HTR-8/SVneo (cell line): ENCODE measurements at places on chromosomes 1 and 21.

DNA sequence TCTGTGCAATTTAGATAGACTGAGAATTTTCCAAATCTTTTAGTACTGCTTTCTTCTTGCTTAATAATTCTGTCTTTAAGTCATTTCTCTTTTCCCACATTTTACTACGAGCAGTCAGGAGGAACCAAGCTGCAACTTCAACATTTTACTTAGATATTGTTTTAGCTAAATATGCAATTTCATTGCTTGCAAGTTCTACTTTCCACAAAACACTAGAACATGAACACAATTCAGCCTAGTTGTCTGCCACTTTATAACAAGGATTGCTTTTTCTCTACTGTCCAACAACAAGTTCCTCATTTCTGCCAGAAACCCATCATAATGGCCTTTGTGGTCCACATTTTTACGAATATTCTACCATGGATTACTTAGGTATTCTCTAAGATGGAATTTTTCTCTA lies 36.6 kb downstream of the SORT1 start:
- DNase-seq = no peak

DNA sequence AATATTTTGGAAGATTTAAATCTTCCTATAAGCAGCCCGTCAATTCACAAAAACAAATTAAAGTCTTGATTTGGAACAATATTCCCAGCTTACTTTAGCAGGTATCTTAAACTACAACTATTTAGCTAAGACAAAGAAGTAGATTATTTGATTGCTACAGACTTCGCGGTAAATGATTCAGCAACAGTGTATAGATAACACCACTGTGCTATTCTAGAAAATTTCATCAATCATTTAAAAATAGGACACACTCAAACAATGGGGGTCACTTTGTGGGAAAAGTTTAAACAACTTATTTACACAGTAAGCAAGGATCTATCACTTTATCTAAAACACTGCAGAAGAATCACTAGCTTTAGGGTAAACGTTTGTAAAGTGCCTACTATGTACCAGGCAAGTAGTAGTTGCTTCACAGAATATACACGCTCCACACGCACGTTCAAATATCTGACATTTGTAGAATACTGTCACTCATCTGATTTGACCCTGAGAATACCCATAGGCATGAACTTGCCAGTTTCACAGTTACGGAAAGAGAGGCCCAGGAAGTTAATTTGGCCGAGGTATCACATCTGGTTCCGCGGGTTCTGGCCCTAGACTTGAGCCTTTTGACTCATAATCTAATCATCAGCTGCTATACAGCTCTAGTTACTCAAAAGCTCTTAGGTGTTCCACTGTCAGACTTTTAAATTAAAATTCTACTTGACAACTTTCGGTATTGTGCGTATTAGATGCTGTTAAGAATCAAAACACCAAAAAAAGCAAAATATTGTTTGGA lies 876 bp downstream of the DENND2C start:
- DNase-seq = no peak

DNA sequence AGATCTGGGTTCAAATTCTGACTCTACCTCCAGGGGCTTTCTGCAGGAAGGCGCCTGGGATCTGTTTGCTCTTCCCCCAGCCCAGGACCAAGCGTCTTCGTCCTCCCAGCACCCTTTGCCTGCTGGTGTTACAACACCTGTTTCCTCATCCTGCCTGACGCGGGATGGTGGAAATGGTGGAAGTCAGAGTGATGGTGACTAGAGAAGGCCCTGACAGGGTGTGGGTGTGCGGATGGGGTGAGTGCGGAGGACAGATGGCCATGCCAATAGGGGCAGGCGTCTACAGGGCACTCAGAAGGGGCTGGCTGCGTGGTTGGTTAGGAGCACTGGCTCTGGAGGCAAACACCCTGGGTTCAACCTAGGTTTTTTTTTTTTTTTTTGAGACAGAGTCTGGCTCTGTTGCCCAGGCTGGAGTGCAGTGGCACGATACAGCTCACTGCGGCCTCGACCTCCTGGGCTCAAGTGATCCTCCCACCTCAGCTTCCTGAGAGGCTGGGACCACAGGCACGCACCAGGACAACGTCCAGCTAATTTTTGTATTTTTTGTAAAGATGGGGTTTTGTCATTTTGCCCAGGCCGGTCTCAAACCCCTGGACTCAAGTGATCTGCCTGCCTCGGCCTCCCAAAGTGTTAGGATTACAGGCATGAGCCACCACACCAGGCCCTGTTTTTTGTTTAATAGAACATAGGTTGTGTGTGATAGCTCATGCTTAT lies 1.5 kb downstream of the THEMIS2 start:
- no peak for DNase-seq

DNA sequence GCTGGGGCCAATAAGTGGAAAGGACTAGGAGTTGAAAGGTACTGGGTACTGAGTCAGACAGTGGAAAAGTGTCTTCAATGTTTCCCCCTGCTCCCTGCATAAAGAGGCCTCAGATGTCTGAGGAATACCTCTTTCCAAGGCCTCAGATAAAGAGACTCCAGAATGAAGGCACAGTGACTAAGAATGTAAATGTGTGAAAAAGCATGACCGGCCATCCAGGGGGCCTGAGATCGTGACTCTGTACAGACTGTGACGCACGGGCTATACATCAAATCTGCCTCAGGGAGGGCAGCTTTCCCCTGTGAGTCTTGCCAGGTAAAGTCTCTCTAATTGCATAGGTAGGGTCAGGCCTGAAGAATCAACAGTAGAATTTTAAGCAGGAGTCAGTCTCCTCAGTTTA lies 1690.5 kb downstream of the KCNT2 start:
- no peak for DNase-seq

GRCh38 chr1:162422662-162423375 lies 10.9 kb upstream of the SH2D1B start:
- no peak for DNase-seq

- no peak for DNase-seq
Measured at GRCh38 chr1:19058476-19058797, 102.0 kb upstream of the IFFO2 start.

GRCh38 chr1:238399558-238399957 lies 508.8 kb upstream of the ZP4 start:
- no peak for DNase-seq

DNA sequence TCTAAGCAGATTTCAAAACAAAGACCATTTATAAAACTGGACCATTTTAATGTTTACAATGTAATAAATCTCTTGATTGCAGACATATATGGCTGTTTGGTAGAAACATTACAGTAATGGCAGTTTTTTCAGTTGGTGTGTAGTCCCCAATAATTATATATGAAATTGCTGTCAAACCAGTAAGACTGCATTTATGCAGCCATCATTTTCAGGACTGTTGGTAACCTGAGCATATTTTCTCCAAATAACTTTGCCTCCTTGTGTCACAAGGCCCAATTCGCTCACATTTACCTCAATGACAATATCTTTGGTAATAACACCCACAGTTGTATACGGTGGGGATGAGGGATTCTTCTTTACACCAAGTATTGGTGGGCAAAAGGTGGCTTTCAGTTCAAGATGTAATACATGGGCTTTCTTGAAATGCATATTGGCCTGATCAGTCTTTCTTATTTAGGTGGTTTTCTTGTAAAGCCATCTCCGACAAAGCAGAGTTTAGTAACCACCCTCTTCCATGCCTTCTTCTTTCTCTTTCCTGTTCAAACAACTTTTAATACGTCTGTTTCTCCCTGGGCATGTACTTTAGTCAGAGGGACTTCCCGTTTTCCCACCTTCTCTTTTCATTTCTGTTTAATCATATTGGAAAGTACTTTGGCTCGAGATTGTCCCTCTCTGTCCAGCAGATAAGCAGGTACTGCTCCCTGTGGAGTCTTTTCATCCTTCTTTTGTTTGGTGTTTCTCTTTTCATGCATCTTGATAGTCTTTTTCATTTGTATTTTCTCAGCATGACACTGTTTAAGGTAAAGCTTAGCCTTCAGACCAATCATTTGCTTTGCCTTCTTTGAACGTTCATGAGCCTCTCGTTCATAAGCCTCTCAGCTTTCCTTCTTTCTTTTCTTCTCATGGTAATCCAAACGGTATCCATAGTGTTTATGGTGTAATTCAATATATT lies 30.4 kb downstream of the ATP2B4 start:
- DNase-seq = no peak

GRCh38 chr1:220274251-220274855 lies 2.1 kb upstream of the RAB3GAP2 start:
- DNase-seq = no peak

- DNase-seq = peak; percentile 18
Measured at GRCh38 chr1:235500971-235501540, 3.2 kb downstream of the B3GALNT2 start.

- DNase-seq = no peak
Measured at GRCh38 chr21:36431252-36431651, 46.1 kb downstream of the CHAF1B start.

- no peak for DNase-seq
Measured at GRCh38 chr1:19373211-19374082, 61.3 kb downstream of the SLC66A1 start.

- DNase-seq = no peak
Measured at GRCh38 chr1:150881331-150882070, 5.1 kb upstream of the ARNT start.

DNA sequence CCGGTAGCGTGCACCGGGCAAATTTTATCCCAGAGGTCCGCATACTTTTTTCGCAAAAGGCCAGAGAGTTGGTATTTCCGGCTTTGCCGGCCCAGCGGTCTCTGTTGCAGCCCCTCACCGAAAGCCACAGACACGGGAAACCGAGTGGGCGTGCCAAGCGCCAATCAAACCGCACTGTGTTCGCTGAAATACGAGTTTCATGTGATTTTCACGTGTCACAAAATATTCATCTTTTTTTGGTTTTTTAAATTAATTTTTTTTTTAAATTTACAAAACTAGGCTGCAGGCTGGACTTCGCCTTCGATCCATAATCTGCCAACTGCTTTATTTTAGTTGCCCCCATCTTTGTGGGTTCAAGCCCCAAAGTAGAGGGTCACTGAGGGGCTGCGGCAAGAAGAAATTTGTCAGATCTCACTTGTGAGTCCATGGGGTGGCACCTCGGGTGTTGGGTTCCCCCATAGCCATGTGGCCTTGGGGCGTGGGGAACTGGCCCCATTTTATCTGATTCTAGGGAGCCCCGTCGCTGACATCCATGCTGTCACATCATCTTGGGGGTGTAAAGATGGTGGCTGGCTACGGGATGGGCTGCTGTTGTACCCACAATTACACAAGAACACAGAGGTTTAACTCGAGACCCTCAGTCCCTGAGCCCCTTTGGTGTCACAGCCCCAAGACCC lies 20.8 kb downstream of the SLC45A1 start:
- DNase-seq = no peak

DNA sequence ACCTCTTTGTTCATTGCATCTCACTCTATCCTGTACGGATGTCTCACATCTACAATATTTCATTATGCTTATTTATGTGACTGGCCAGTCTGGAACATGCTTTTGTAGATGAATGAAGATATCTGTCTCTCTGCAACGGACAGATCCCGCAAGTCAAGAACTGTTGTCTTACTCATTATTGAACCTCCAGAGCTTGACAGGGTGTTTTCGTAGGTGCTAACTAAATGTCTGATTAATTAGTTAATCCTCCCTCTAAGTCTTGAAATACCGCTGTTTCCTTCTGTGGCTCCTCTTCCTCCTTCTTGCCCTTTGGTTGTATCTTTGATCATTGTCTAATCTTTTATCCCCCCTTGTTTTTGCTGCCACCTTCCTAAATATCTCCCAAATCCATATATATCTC lies 3.2 kb upstream of the C1orf162 start:
- DNase-seq = no peak

GRCh38 chr1:3011631-3012455 lies 9.4 kb upstream of the ACTRT2 start:
- no peak for DNase-seq

GRCh38 chr1:42675467-42675866 lies 6.8 kb upstream of the YBX1 start:
- DNase-seq = no peak

DNA sequence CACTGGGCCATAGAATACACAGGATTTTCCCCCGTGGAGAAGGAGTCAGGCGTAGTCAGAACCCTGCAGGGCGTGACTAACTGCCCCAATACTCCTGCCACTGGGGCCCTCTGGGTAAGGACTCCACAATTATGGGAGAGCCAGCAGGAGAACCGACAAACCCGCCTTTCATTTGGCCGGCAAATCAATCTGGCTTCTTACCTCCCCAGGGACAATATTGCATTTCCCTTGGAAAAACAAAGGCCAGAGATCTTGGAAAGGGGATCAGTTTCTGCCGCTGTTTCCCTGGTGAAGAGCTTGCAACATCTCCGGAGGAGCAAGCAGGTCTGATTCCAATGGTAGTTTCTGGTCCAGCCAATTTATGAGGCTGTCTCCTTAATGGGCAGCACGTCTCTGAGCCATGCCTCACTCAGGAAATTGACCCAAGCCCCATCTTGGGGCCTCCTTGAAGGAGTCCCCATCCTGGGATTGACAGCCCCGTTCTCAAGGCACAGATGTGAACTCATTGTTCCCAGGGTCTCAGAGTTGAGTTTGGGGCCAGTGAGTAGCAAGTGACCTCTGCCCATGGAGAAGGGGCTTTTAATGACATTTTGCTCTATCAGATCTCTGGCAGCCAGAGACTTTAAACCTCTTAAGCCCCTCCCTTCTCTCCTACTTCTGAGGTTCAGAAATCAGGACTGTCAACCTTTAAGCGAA lies 4.3 kb downstream of the TRABD2B start:
- DNase-seq = no peak

- no peak for DNase-seq
Measured at GRCh38 chr1:54861070-54861761, 25.8 kb downstream of the DHCR24 start.

DNA sequence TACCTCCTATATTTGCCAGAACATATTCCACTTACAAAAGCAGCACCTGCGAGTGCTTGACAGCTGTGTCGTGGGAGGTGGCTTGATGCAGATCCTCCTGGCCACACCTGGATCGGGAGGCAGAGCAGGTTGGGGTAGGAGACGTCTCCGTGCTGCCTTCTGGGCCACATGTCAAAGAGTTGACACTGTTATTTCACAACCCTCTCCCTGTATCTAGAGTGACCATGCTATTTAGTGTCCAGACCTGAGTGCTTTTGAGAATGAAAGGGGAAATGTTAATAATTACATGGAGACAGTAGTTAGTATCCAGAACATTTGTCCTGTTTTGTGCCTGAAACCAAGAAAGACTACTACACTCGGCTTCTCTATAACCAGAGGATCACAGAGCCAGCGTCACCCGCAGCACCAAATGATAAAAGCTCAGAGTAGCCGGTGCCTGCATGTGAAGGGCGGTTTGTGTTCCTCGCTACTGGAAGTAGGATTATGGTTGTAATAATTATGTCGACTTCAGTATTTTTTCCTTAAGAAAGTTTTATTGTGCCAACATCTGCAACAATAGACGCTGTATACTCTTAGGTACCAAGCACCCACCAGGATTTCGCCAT lies 77.1 kb downstream of the GALNT2 start:
- DNase-seq = no peak

GRCh38 chr1:155969377-155969791 lies 9.0 kb downstream of the ARHGEF2 start:
- no peak for DNase-seq

- DNase-seq = peak; percentile 54
Measured at GRCh38 chr1:207815913-207816291, 64.0 kb downstream of the CD46 start.
